ENCODE measurements at places on chromosomes 13 and 19.
A peak's percentile ranks its signal among the peaks of the same experiment; 100 is the strongest.

DNA sequence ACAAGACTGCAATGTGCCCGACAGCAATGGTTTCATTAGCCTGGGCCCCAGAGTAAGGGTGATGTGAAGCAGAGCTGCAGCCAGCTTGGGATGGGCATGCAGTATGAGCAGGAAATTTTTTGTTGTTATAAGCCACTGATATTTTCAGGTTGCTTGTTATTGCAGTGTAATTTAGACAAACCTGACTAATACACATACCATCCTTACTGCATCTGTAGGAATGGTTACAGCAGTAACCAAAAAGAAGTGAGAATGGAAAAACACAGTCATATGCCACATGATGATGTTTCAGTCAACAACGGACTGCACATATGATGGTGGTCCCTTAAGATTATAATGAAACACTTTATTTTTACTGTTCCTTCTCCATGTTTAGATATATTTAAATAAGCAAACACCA is 8.6 kb upstream of the POMP start:
- DNase-seq, result no peak

DNA sequence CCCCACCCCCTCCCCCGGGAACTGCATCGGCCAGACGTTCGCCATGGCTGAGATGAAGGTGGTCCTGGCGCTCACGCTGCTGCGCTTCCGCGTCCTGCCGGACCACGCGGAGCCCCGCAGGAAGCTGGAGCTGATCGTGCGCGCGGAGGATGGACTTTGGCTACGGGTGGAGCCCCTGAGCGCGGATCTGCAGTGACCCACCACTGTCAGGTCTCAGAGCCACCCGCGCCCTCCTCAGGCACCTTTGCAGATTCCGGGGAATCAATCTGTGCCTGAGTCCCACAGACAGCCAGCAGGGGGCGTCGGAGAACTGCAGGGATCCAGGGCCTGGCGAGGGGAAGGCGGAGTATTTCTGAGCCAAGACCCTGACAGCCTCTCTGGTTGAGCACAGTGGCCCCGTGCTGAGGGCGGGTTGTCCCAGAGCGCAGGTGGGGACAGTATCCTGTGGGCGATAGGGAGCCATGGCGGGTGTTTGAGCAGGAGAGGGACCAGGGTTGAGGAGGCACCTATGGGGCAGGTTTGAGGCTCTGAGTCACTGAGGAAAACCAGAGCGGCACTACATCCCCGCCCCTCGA is 30.4 kb upstream of the CYP4F8 start:
- peak; percentile 67 for DNase-seq

- DNase-seq, result no peak
These were observed 24.6 kb downstream of the ZMYM5 start for GRCh38 chr13:19838865-19839275.

- DNase-seq, result no peak
These were observed 14.4 kb downstream of the ARHGAP35 start for GRCh38 chr19:46875234-46875633.

DNA sequence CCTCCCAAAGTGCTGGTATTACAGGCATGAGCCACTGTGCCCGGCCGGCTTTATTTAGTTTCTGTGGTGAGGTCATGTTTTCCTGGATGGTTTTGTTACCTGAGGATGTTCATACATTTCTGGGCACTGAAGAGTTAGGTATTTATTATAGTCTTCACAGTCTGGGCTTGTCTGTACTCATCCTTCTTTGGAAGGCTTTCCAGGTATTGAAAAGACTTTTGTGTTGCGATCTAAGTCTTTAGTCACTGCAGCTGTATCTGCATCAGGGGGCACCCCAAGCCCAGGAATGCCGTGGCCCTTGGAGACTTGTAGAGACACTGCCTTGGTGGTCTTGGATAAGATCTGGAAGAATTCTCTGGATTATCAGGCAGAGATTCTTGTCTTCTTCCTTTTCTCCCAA is 12.8 kb downstream of the BLOC1S3 start:
- DNase-seq, result no peak

DNA sequence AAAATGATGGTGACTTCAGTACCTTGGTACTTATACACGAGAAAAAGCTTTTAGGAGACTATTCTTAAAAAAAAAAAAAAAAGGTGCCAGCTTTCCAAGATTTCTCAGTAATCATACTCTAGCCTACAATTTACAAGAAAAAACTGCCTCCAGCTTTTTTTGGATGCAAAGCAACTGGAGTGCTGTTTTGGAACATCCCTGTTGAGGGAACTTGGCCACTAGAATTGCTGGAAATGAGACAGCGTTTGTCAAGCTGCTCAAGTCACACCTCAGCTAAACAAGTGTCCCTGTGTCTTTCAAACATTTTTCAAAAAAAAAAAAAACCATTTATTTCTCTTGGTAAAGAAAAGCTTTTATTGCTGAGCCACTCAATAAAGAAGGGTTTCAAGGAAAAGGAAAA is 413.1 kb upstream of the ARGLU1 start:
- no peak for DNase-seq

DNA sequence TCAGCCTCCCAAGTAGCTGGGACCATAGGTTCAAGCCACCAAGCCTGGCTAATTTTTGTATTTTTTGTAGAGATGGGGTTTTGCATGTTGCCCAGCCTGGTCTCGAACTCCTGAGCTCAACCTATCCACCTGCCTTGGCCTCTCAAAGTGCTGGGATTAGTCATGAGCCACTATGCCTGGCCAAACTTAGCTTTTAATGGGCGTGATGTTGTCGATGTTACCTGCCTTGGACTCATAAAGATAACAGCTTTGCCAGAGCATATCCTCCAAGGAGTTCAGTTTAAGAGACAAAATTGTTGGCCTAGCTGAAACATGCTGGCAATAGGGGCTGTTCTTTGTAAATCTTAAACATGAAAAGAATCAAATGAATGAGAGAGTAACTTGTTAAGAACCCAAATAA is 13.1 kb downstream of the POLR1D start:
- no peak for DNase-seq

GRCh38 chr19:5106191-5106726 is 137.3 kb downstream of the KDM4B start:
- DNase-seq, result no peak

DNA sequence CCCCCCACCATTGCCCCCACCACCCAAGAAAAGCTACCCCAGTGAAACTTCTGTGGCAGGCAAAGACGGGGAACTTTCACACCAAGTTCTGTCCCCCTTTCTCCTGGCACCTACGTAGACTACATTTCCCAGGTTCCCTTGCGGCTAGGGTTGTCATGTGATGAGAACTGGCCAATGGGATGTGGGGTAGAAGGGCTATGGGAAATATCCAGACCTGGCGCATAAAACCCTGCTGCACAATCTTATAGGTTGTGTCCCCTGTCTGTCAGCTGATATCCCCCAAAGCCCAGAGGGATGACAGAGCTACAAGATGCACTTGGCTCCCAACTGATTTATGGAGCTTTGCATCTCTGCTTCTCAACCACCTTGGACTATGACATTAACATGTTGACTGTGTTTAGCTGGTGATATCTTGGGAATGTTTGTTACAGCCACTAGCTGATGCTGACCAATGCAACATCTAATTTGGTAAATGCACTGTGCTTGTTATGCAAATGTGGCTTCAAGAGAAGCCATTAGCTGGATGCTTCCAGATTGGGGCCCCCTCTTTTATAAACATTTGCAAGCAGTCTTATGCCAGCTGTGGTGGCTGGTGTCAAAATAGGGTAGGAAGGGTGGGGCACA is 6.1 kb downstream of the SH2D3A start:
- no peak for DNase-seq

DNA sequence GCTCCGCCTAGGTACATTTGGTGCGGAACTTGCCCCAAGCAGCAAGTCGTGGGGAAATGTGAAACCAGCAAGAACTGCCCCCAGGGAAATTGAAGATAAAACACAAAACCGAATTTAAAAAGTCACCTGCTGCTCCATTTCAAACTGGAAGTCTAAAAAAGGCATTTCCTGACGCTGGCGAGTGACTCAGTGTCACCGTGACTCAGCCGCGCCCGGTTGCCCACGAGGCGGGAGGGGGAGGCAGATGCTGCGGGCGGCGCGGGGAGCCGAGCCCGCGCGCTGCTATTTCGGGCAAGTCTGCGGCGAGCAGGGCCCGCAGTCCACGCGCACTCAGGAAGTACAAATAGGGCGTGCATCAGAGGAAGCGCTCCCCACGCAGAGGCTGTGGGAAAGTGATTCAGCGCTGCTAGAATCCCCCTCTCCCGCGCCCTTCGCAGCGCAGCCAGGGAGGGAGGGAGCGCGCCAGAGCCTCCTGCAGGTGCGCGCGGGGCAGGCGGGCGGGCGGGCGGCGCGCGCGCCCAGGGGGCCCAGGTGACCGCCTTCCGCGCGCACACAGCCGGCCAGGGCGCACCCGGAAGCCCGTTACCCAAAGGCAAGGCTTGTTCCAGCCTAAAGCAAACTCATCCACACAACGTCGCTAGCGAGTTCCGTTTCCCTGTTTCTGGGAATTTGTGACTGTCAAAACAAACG is 168.8 kb downstream of the COL4A1 start:
- DNase-seq, result peak; percentile 59

- DNase-seq, result no peak
These were observed 3.3 kb upstream of the CHAMP1 start for GRCh38 chr13:114310956-114311355.

DNA sequence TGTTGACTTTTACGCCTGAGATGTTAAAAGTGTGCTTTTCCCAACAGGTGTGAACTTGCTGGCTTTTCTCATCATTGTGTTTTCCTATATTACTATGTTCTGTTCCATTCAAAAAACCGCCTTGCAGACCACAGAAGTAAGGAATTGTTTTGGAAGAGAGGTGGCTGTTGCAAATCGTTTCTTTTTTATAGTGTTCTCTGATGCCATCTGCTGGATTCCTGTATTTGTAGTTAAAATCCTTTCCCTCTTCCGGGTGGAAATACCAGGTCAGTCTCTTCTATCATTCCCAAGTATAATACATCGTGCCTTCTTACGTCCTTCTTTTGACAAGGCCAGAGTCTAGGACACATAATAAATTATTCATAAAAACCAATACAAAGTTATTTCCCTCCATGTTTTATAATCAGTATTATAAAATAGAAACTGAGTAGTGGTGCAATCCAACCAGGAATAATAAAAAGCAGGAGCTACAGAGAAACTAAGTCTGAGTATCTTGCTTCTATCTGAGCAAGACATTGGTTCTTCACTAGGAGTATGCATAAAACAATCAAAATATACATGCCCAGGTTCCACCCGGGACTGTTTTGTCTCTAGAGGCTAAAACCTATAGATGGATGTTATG is 57.9 kb downstream of the RXFP2 start:
- DNase-seq, result no peak

DNA sequence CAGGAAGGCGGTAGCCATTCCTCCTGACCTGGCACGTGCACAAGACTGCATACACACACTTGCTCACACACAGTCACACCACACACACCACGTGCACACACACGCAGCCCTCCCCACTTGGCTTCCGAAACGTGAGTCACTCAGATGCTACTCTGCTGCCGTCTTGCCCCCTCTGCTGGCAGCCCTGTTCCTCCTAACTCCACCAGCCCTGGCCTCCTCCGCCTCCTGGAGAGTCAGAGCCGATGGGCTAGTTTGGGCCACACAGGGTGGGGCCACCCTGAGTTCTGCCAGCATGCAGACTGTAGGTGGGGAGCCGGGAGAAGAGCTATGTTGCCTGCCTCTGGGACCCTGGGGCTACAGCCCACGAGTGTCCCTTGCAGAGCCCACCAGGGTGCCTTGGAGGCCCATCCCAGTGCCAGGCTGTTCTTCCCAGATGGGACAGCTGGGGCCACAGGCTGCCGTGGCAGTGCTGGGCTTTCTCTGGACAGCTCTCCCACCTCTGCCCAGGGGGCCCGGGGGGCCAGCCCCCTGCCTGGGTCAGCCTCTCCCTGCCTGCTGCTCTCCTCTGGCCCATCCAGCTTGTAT is 12.1 kb downstream of the PIN1 start:
- DNase-seq, result no peak

- DNase-seq, result no peak
These were observed 11.2 kb downstream of the PPP6R1 start for GRCh38 chr19:55247621-55248099.

DNA sequence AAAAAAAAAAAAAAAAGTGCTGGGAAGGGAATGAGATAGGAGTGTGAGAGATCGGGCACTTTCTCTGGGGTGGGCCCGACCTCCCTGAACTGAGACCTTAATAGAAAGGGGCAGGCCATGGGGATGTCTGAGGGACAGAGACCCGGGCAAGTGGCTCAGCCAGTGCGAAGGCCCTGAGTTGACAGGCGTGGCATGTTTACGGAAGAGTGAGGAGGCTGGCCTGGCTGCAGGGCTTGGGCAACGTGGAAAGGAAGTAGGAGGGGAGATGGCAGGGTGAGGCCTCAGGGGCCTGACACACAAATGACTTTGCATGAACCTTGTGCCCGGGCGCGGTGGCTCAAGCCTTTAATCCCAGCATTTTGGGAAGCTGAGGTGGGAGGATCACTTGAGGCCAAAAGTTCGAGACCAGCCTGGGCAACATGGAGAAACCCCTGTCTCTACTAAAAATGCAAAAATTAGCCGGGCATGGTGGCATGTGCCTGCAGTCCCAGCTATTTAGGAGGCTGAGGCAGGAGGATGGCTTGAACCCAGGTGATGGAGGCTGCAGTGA is 13.9 kb downstream of the FCHO1 start:
- no peak for DNase-seq

GRCh38 chr13:51453959-51454703 is 1.3 kb upstream of the INTS6 start:
- peak; percentile 14 for DNase-seq

- no peak for DNase-seq
These were observed 47.4 kb downstream of the SIPA1L3 start for GRCh38 chr19:37954421-37954874.

DNA sequence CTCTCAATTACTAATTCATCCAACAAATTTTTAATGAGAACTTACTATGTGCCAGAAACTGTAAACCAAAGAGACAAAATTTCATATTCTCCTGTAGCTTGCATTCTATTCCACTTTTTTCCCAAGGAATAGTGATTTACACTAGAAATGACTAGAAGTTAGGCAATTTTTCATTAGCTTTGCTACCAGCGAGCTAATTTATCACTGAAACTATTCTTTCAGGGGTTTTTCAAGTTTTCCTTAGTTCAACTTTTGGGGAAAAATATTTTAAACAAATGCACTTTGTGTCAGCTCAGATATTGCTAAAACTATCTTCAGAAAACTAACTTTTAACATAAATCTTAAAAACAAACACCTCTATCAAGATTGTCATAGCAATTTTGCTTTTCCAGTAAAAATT is 5.4 kb downstream of the TNFRSF19 start:
- no peak for DNase-seq

GRCh38 chr13:74032325-74032724 is 101.9 kb downstream of the KLF12 start:
- no peak for DNase-seq

DNA sequence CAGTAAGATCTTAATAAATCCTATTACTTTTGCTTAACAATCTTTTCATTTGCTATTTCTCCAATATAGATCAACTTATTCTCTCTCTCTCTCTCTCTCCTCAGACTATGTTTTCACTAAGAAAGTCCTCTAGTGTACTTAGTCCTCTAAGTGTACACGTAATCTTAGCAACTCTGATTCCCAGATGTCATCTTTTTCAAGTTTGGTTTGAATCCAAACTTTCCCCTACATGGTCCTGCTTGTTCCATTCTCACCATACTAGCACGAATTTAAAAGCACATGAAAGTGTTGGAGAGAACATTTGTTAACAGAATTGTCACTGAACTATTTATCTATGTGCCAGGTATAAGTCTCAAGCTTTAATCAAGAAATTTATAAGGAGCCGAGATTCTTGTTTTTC is 202.9 kb downstream of the SPRY2 start:
- DNase-seq, result no peak

All from activated T-helper 1 cell treated with anti-CD3 and anti-CD28 coated beads, Interleukin-12 subunit alpha, Interleukin-12 subunit beta, Interleukin-2, Interleukin-4 antibody, amounts not matched to agents 30 ng/mL and 10 ng/mL and 1 ng/mL, durations not matched to agents 14 hours and 24 hours and 36 hours (primary cell).